Esophagus squamous epithelium (tissue), 5 donors: ENCODE measurements at places on chromosomes 3 and 15.
A peak's percentile ranks its signal among the peaks of the same experiment; 100 is the strongest.

- DNase-seq = no peak
- H3K4me3 ChIP-seq = peak overlapping the region; percentile 45
- H3K27me3 ChIP-seq = peaks cover 23% of the 10 kb centered on the region
- no peak overlapping the region for H3K27ac ChIP-seq
- H3K36me3 ChIP-seq = no peaks in the 10 kb centered on the region
- H3K4me1 ChIP-seq = peaks cover 19% of the 10 kb centered on the region
Observed at GRCh38 chr15:58066042-58066867, 744 bp upstream of the ALDH1A2 start.

GRCh38 chr15:58724466-58724865 lies 25.0 kb downstream of the ADAM10 start:
- peaks cover 35% of the 10 kb centered on the region for H3K4me1 ChIP-seq
- H3K27me3 ChIP-seq = no peaks in the 10 kb centered on the region
- H3K4me3 ChIP-seq = no peak overlapping the region
- no peak for DNase-seq
- no peak overlapping the region for H3K27ac ChIP-seq

GRCh38 chr15:89199746-89200145 lies 21.6 kb downstream of the RLBP1 start:
- no peaks in the 10 kb centered on the region for H3K27me3 ChIP-seq
- H3K27ac ChIP-seq = no peak overlapping the region
- H3K36me3 ChIP-seq = no peaks in the 10 kb centered on the region
- no peak for DNase-seq

GRCh38 chr3:128875556-128876120 lies 3.8 kb upstream of the ACAD9 start:
- no peak for DNase-seq
- no peaks in the 10 kb centered on the region for H3K36me3 ChIP-seq
- no peak overlapping the region for H3K27ac ChIP-seq
- H3K4me1 ChIP-seq = peaks cover 46% of the 10 kb centered on the region
- no peaks in the 10 kb centered on the region for H3K27me3 ChIP-seq

- no peaks in the 10 kb centered on the region for H3K27me3 ChIP-seq
- peak overlapping the region; percentile 95 for H3K27ac ChIP-seq
- peak overlapping the region; percentile 39 for H3K4me3 ChIP-seq
Observed at GRCh38 chr3:49428752-49429080, 408 bp downstream of the NICN1 start.

DNA sequence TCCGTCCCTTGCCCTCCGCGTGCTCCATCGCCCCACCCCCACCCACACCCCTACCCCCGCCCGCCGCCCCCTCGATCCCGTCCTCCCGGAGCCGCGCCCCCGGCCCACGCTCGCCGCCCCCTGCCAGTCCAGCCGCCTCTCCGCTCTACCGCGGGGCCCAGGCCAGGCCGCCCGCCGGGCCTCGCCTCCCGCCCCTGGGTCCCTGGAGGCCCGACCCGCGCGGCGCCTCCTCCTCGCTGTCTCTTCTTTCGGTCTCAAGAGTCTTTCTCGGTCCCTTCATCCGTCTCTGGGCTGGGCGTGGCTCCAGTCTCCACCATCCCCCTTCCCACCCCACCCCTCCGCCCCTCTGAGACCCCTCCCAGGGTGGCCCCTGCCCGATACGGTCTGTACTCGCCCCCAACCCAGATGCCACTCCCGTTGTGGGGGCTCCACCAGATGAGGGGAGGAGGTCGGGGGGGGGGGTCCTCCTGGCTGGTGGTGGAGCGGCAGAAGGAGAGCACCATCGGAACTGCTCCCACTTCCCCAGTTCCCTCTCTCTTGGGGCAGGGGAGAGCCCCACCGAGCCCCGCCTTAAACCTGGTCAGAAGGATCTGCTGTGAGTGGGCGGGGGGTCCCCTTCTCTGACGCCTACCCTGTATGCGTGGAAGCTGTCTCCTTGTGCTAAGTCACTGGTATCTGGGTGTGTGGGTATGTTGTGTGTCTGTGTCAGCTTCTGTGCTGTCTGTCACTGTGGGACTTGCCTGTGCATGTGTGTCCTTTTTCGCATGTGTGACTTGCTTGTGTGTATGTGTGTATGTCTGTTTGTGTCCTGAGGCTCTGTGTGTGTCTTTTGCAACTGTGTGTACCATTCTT lies 1.0 kb downstream of the PRKCD start:
- H3K27ac ChIP-seq = peak overlapping the region; percentile 88
- peak overlapping the region; percentile 84 for H3K4me3 ChIP-seq
- H3K27me3 ChIP-seq = no peaks in the 10 kb centered on the region
- no peak for DNase-seq

DNA sequence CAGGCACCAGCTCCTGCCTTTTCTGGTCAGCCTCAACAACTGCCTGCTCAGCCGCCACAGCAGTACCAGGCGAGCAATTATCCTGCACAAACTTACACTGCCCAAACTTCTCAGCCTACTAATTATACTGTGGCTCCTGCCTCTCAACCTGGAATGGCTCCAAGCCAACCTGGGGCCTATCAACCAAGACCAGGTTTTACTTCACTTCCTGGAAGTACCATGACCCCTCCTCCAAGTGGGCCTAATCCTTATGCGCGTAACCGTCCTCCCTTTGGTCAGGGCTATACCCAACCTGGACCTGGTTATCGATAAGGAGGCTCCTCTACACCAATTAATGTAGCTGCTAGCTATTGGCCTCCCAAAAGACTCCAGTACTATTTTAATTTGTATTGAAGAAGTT lies 38.9 kb downstream of the TFG start:
- no peak overlapping the region for H3K4me3 ChIP-seq
- no peaks in the 10 kb centered on the region for H3K27me3 ChIP-seq
- no peak overlapping the region for H3K27ac ChIP-seq
- H3K36me3 ChIP-seq = peaks cover 23% of the 10 kb centered on the region
- no peaks in the 10 kb centered on the region for H3K4me1 ChIP-seq

DNA sequence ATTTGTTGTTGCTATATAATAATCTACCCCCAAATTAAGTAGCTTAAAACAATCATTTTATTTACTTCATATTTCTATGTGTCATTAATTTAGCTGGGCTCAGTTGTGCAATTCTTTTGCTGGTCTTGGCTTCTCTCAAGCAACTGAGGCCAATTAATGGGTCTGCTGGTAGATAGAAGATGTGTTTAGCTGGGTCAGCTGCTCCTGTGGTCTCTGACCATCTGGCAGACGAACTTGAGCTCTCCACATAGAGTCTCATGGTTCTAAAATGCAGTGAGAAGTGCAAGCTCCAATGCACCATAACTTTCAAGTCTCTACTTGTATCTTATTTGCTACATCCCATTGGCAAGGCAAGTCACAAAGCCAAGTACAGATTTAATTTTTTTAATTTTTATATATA lies 515.6 kb downstream of the ZIC1 start:
- no peak overlapping the region for H3K27ac ChIP-seq
- H3K4me1 ChIP-seq = no peaks in the 10 kb centered on the region
- no peak for DNase-seq

DNA sequence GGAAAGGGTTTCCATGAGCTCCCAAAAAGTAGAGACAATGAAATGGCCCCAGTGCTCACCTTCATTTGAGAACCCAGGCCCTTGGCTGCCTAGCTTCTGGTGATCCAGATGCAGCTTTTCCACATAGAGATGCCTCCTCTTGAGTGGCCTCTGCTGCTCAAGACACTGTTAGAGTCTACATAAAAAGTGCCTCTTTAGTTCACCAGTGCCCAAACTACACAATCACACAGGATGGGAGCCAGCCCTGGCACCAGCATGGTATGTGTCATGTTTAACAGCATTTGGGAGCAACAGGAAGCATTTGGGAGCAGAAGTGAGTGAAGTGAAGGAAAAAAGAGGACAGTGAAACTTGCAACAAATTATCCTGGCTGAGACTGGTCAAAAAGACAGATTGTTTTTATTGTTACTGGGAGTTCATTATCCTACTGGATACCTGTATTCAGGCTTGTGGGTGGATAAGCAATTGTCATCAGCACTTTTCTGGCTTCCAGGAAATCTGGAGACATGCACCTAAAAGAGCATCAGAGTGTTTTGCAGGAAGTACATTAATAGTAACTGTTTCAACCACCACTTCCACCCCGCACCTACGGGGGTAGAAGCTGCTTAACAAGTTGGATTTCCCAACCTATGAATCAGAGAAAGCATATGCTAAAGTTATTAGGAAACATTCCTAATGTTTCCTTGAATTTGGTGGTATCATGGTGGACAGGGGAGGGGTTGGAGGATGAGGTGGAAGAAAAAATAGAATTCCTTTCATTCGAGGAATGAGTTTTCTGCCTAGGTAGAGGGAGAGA lies 416.2 kb downstream of the IGSF11 start:
- H3K27ac ChIP-seq = no peak overlapping the region
- H3K4me3 ChIP-seq = no peak overlapping the region
- peaks cover 8% of the 10 kb centered on the region for H3K4me1 ChIP-seq
- DNase-seq = no peak
- no peaks in the 10 kb centered on the region for H3K27me3 ChIP-seq
- H3K36me3 ChIP-seq = no peaks in the 10 kb centered on the region

- no peaks in the 10 kb centered on the region for H3K4me1 ChIP-seq
- no peaks in the 10 kb centered on the region for H3K36me3 ChIP-seq
- H3K27ac ChIP-seq = no peak overlapping the region
- no peaks in the 10 kb centered on the region for H3K27me3 ChIP-seq
Observed at GRCh38 chr15:38176155-38176554, 76.5 kb upstream of the SPRED1 start.

GRCh38 chr3:22495241-22495640 lies 707.9 kb upstream of the UBE2E2 start:
- no peaks in the 10 kb centered on the region for H3K27me3 ChIP-seq
- no peak overlapping the region for H3K4me3 ChIP-seq
- no peaks in the 10 kb centered on the region for H3K36me3 ChIP-seq

- no peaks in the 10 kb centered on the region for H3K36me3 ChIP-seq
- H3K27me3 ChIP-seq = no peaks in the 10 kb centered on the region
- DNase-seq = no peak
- no peak overlapping the region for H3K4me3 ChIP-seq
Observed at GRCh38 chr3:85180-85579, 111.4 kb upstream of the CHL1 start.

DNA sequence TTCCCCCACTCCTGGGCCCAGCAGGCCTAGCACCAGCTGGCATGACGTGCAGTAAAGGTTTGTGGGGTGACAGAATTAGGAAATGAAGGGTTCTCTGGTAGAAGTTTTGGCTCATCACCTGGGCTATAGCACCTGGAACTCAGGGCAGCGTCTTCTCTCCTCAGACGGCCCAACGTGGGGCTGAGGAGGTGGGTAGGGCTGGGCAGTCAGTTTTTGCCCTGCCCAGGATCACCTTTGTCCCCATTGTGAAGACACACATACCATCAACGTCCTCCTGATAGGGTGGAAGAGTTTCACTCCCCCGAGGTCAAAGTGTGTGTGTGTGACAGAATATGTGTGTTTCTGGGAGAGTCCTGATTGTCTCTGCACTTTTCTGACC lies 12.1 kb downstream of the KBTBD13 start:
- H3K36me3 ChIP-seq = no peaks in the 10 kb centered on the region
- H3K27me3 ChIP-seq = no peaks in the 10 kb centered on the region
- peak overlapping the region; percentile 81 for H3K27ac ChIP-seq
- peaks cover 28% of the 10 kb centered on the region for H3K4me1 ChIP-seq
- DNase-seq = no peak
- no peak overlapping the region for H3K4me3 ChIP-seq

DNA sequence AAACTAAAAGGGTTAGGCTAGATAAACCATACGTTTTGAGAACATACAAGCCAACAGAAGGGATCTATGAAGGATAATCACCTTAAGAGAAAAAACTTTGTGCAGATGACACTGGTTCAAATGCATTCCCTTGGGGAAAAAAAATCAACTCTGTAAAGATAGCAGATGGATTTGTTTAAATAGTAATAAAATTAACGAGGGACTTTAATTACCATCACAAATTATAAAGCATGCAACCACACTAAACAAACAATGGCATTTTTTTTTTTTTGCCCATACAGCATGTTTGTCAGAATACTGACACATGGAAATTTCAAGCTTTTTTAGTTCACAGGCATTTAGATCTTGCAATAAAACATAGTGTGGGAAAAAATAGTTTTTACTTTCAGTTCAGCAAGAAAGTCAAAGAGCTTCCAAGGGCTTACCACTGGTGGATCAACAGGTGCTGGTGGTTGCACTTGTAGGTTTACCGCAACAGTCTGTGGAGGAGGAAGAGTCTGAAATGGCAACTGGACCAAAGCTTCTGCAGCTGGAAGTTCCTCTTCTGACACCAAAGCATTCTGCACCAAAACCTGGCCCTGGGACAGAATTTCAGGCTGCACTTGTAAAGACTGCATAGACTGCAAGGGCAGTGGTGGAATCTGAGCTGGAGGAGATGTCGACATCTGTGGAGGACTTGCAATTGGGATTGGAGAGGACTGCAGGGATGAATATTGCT lies 53.1 kb downstream of the PHC3 start:
- peaks cover 9% of the 10 kb centered on the region for H3K36me3 ChIP-seq

- no peak for DNase-seq
- H3K4me1 ChIP-seq = no peaks in the 10 kb centered on the region
- H3K27me3 ChIP-seq = no peaks in the 10 kb centered on the region
- H3K27ac ChIP-seq = no peak overlapping the region
- H3K4me3 ChIP-seq = no peak overlapping the region
Observed at GRCh38 chr3:66093981-66094380, 55.3 kb upstream of the MAGI1 start.

DNA sequence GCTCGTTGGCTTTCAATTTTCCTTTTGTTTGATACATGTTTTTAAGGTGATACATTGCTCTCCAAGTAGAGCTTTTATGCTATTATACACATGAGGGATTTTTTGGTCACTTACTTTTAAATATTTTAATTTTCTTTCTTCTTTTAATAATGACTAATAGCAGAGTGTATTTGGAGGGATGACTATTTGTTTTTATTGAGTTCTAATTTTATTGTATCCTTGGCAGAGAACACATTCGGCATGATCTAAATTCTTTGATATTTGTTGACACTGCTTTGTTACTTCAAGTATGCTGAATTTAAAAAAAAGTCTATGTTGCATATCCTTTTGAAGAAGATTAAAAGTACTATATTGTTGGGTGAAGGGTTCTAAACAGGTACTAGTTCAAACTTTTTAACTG lies 149.9 kb upstream of the PDZRN3 start:
- H3K27me3 ChIP-seq = no peaks in the 10 kb centered on the region
- H3K4me3 ChIP-seq = no peak overlapping the region
- no peak for DNase-seq
